ENCODE measurements at places on chromosomes 16 and 17.

GRCh38 chr16:84714028-84714427, 14.2 kb downstream of the USP10 start:
- DNase-seq, result peak; percentile 71

- no peak for DNase-seq
Observed at GRCh38 chr17:45380991-45381390, 51.7 kb downstream of the ARHGAP27 start.

DNA sequence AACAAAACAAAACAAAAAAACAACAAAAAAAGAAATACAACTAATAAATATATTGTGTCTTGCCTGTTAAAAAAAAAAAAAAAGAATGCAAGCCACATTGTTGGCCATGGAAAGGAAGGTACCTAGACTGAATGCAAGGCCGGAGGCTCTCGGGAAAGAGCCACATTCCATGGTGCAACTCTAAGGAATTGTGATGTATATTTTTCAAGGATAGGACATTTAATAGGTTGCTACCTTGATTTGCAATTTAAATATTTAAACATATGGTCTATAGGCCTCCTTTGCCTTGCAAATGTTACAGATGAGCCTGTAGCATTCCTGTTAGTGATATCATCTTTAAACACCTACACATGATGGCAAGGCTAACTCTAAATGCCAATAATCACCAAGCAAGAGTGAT, 650.9 kb downstream of the TOX3 start:
- DNase-seq, result no peak

- no peak for DNase-seq
Observed at GRCh38 chr17:70130289-70130688, 39.0 kb upstream of the KCNJ2 start.

DNA sequence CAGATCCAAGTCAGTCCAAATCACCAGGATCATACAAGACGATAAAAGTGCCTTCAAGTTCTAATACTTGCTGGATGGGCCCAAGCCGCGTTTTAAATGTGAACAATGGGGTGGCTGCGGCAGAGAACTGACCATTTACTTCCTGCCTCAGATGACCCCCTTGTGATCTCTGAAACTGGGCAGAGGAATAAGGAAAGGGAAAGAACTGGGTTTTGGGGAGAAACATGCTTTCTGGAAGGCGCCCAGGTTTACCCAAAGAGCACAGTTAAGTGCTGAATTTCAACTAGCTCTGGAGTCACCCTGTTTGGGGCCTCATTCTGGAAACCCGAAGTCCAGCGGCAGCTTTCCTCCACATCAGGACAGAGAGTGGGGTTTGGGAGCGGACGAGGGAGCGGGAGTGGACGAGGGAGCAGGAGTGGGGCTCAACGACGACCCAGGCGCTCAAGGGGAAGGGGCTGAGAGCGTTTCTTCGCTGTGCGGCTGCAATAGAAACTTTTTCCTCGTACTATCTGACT, 1.6 kb downstream of the FAM20A start:
- no peak for DNase-seq

GRCh38 chr16:83329441-83329840, 478.3 kb upstream of the HSBP1 start:
- DNase-seq, result no peak

GRCh38 chr16:86101137-86101896, 202.4 kb downstream of the IRF8 start:
- no peak for DNase-seq

DNA sequence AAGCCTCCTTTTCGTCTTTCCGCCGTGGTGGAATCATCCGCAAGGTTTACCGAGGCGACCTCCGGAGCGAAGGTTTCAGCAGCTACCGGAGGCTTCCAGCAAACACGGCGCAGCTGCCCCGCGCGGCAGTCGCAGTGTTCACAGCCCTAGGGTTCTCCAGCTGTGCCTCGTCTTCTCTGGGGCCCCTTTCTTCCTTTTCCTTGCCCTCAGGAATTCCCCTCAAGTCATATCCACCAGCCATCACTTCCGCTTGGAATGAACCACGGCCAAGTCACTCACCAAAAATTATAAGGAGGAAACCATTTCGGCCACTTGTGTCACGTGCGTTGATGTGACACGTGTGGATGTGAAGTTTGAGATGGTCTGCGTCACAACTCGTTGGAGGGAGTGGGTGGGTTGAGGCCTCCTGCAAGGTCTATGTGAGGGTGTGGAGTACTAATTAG, 636 bp upstream of the ERN1 start:
- DNase-seq, result peak; percentile 89

- no peak for DNase-seq
Observed at GRCh38 chr16:23539984-23540816, 16.9 kb downstream of the EARS2 start.

DNA sequence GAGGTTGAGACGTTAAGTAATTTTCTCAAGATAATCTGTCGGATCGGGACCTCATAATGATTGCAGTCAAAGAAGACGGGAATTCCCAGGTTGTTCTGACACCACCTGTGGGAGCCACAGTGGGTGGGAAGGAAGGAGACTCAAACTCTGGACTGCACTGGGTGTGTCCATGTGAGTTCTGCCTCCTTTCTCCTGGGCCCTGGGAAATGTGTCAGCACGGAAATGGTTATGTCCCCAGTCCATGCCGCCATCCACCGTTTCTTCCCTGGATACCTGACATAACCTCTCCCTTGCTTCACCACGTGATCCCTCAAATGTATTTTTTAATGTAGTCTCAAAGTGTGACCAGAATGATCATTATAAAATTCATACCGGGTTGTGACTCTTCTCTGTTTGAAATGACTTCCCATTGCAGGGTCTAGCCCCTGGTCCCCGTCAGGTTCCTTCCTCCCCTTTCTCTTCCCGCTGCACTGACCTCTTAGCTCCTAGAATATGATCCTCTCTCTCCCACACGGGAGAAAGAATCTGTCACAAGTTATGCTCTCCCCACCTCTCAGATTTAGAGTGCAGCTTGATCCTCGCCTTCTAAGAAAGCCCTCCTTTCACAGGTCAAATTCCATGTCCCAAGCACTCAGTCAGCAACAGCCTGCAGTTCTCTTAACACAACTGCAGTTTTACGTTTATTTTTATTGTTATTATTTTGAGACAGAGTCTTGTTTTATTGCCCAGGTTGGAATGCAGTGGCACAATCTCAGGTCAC, 820.0 kb upstream of the EEF2KMT start:
- DNase-seq, result no peak

DNA sequence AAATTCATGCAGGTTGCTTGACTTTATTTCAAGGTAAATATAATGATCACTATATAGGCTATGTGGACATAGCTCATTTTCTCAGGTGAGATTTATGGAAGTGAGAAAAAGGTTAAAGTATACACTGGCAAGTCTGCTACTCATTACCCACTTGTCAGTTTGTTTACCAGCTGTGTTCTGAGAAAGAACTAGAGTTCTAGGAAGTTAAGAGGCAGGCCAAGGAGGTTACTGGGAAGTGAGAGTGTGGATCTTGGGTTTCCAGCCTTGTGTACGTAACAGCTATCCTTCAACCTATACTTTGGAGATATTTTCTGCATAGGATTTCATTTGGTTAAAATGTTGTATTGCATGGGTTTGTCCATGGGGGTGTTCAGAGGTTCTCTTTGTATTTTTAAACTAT, 31.9 kb upstream of the COX10 start:
- DNase-seq, result no peak

DNA sequence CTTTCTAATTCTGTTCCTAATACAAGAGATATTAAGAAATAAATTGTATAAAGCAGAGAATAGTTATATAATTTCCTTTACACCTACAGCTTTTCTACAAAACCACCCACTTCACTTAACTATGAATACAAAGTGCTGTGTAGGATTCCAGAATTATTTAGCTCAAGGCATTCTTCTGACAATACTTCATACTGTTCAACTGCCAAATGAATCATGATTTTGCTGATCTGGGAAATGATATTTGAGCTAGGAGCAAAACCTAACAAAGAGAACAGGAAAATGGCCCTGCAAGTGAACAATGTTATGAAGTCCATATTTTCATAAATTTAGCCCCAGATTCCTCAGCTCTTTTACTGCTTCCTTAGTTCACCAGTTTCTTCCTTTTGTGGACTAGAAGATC, 12.9 kb downstream of the BBS2 start:
- no peak for DNase-seq

GRCh38 chr17:44241106-44241624, 21.7 kb upstream of the UBTF start:
- DNase-seq, result peak; percentile 72

DNA sequence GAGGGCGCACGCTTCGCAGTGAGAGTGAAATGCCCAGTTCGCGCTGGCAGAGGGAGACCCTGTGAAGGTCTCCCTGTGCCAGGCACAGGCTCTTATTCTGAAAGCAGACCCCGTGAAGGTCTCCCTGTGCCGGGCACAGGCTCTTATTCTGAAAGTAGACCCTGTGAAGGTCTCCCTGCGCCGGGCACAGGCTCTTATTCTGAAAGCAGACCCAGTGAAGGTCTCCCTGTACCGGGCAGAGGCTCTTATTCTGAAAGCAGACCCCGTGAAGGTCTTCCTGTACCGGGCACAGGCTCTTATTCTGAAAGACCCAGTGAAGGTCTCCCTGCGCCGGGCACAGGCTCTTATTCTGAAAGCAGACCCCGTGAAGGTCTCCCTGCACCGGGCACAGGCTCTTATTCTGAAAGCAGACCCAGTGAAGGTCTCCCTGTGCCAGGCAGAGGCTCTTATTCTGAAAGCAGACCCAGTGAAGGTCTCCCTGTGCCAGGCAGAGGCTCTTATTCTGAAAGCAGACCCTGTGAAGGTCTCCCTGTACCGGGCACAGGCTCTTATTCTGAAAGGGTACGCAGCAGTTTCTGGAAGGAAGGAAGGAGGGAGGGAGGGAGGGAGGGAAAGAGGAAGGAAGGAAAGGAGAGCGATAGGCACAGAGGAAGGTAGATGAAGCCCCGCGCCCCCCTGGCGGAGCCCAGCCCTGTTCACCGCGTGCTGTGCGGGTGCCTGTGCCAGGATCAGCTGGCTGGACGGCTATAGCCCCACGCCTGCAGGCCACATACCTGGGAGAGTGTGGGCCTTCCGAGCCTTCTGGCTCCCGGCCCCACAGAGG, 55.3 kb downstream of the WDR45B start:
- DNase-seq, result no peak

DNA sequence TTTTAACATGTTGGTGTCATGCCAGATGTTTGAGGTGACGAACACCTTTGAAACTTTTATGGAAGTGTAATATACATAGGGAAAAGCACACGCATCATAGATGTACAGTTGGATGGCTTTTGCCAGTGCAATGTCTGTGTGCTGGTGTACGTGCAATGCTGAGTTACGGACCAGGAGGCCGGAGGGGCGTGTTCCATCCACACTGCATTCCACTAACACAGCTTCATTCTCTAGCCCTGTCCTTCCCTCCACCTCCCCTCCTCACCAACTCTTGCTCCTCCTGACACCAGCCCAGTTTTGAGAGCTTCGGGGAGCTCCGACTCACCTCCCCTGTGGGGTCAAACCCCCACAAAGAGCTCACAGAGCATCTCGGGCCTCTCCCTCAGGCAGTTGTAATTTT, 358.8 kb downstream of the C16orf95 start:
- no peak for DNase-seq

DNA sequence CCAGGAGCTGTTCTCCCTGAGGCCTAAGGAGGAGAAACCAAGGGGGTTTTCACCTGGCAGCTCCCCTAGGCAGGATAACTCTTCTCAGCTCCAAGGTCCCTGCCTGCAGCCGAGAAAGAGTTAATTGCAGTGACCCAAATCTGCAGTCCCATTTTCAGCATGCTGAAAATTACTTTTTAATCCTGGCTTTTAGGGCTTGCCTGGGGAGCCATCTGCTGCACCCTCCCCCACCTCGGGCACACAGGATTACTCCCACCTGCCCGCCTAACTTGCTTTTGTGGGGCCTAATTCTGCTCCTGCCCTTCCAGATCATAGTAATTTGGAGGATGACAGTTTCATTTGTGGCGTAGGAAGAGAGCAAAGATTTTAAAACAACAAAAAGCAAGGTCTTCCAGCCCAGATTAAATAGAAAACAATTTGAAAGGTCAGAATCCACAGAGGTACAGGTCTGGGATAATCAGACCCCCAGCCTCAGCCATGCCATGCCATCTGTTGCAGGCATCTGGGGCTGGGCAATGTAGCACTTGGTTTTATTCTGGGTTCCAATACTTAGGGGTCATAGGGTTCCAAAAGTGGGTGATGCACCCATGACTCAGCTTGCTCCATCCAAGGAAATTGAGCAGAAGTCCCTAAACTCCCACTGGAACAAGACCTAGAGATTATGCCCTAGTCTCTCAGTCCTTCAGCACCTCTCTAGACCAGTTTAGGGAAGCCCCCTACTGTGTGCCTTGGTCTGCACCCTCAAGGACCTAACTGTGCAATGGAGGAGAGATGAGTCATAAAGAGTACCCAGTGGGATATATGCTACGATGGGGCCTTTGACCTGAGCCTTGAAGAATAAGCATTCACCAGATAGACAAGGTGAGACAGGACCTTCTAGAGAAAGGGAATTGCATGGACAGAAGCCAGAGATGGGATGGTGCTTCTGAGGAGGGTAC, 64.5 kb upstream of the NLK start:
- no peak for DNase-seq

GRCh38 chr17:80364091-80364691, 50.8 kb upstream of the ENDOV start:
- DNase-seq, result no peak

DNA sequence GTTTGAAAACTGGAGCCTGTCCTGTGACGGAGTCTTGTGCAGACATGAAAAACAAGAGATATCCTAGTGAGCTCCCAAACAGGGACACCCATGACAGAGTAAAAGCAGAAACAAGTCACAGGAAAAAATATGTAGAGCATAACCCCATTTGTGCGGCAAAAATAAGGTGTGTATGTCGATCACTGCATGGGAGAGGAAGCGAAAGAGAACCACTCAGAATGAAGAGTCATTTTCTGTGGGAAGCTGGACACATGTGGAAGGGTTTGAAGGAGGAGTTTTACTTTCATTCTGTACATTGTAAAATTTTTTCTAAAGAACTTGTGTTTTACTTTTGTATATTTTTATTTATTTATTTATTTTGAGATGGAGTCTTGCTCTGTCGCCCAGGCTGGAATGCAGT, 72.1 kb downstream of the JPH3 start:
- DNase-seq, result peak; percentile 20

DNA sequence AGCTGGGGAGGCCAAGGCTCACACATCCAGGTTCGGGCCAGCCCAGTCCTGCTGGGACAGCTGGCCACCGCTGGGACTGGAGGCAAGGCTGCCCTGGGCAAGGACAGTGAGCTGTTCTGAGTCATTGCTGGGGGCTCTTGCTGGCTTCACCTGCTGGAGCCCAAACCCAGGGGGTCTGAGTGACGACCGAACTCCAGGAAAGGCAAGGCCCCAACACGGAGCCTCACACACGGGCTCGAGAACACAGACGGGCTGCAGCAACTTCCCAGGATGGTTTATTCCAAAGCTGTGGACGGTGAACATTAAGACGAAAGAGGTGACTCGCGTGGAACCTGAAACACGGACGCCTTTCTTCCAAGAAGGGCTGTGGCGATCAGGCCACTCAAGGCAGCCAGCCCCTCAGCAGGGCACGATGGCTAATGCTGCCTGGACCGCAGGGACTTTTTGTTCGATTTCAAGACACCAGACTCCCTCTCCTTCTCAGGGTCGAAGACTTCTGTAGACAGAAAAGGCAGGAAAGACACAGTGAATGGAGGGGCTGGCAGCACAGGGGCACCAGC, 21.5 kb downstream of the KDM8 start:
- no peak for DNase-seq
